ENCODE measurements at places on chromosomes 5 and 9.
A peak's percentile ranks its signal among the peaks of the same experiment; 100 is the strongest.

- DNase-seq = no peak
Observed at GRCh38 chr5:54646356-54647101, 129.0 kb downstream of the SNX18 start.

DNA sequence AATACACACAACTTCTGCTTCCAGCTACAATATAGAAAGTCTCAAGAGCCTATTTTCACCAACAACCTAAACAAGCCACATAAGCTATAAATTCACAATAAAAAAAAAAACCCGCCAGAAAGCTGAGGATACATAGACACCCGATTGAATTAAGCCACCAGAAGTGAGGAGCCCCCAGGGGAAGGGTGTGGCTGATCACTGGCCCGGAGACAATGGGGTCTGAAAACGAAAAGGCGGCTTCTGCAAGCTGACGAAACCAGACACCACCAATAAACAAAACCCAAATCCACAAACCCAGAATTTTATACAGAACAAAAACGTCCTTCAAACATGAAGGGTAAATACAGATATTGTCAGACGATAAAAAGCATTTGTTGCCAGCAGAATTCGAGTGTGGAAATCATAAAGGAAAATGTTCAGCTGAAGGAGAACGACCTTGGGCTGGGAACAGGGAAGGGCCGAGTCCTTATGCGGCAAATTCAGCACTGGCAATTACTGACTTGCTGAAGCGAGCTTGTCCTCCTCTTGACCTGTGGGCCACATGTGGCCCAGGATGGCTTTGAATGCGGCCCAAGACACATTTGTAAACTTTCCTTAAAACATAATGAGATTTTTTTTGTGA, 39.6 kb upstream of the CEP72 start:
- no peak for DNase-seq

DNA sequence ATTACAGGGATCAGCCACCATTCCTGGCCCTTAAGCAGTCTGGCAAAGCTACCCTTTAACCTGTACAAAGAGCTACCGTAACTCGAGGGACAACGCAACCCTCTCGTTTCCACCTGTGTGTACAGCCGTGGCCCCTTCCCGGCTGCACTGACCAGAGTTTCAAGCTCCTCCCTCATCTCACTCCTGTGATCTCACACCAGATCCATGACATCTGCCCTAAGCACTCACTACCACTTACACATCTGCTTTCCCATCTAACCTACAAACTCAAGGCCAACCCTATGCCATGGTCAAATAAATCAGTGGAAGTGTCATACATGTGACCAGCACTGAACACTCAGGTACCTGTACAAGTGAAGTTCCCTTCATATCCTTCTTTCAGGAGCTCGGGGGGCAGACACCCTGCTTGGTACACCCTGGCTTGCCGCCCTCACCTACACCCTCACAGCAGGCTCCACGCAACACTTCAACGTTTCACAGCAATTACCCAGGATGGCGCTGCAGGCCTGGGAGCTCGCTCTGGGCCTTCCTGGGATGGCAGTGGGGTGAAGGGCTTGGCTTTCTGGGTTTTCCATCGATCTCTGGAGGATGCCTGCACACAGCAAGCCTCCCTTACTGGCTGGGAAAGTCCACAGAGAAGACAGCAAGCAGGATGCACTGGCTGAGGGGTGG, 61.7 kb downstream of the PRRT1B start:
- DNase-seq = no peak

GRCh38 chr9:105608721-105609598, 51.0 kb downstream of the FKTN start:
- DNase-seq = peak; percentile 1

GRCh38 chr5:98772415-98773213, 849 bp upstream of the RGMB start:
- no peak for DNase-seq

DNA sequence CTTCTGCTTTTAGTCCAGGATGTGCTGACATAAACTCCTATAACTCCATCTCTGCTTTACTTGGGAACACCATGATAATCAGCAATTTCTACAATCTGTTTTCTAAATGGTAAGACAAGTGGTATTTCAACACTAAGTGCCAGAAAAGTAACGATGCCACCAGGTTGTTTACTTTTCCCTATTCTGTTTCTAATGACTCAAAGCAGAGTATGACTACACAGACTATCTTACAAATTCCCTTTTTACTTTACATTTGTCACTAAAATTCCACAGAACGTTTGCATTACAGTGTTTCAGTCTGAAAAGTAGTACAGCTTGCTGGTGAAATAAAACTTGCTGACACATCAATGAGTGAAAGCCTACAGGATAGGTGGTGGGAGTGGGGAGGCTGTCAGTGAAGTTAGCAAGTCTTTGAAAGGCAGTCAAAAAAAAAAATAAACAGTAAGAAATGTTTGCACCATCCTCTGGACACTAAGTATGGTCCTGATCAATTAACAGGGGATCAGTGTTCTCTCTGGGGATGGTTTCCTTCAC, 186.5 kb downstream of the LURAP1L start:
- DNase-seq = no peak

DNA sequence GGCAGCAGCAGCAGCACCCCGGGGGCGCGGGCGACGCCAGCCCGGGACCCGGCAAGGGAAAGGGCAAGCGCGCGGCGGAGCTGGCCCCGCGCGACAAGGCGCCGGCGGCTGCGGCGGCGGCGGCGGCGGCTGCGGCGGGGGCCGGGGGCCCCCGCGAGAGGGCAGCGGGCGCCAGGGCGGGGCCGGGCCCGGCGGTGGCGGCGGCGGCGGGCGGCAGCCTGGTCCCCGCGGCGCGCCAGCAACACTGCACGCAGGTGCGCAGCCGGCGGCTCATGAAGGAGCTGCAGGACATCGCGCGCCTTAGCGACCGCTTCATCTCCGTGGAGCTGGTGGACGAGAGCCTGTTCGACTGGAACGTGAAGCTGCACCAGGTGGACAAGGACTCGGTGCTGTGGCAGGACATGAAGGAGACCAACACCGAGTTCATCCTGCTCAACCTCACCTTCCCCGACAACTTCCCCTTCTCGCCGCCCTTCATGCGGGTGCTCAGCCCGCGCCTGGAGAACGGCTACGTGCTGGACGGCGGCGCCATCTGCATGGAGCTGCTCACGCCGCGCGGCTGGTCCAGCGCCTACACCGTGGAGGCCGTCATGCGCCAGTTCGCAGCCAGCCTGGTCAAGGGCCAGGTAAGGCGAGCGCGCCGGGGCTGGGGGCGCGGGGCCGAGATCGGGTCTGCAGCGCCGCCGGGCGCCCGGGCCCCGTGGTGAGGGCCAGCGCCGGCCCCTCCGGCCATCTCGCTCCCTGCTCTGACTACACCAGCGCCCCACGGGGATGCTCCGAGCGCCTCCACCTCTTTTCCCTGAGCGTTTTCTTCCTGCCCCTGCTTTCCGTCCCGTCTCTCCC, at the start of gene UBE2QL1:
UBE2QL1 (plus strand) TSS at position 238 of the 843 bp plus-strand sequence; CDS start at position 273, 35 bp downstream.
- DNase-seq = no peak

- no peak for DNase-seq
Observed at GRCh38 chr5:99815-100214, 7.8 kb downstream of the PLEKHG4B start.

DNA sequence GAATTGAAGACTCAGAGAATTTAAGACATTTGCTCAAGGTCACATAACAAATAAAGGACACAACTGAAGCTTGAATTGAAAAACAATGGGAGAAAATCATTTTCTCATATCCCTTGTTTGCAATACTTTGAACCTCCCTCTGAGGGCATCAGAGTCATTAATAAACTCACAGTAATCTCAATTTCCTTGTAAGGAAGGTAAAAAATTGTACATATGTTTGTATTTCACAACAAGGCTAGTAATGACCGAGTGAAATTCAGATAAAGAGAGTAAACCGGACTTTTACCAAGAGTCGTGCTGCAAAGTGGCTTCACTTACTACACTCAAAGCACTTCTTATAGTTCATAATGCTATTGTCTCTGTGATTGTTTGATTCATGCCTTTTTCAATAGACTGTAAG, 665.0 kb downstream of the NR2F1-AS1 start:
- no peak for DNase-seq
